Esophagus squamous epithelium (tissue), 5 donors: ENCODE measurements at places on chromosomes 11 and 22.

DNA sequence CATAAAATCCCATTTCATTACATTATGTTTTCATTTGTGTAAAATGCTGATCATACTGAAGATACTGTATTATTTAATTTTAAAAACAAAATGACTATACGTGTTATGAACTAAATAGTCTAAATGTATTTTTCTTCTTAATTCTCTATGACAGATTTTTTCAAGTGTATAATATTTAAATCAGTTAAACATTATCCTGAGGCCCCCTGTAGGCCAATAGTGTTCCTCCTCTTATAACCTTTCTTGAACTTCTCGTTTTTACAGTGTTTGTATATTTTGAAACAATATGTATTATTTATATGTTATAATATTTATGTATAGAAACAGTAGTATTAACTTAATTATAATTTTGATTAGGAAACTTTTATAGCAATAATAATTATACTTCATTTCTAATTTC is 151.1 kb upstream of the CHORDC1 start:
- H3K36me3 ChIP-seq, result no peaks in the 10 kb centered on the region
- H3K4me1 ChIP-seq, result no peaks in the 10 kb centered on the region

DNA sequence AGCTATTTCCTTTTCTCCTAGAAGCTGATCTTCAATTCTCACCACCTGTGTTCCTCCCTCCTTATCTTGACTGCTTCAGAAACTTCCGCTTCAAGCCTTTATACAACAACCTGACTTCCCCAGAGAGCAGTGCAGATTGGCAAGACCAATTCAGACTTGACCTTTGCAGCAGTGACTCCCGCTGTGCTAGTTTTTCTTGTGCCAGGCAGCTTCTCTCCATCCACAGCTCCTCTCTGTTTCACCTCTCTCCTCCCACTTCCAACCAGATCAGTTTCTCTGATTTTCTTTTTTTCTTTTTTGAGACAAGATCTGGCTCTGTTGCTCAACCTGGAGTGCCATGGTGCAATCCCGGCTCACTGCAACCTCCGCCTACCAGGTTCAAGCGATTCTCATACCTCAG is 74.3 kb downstream of the GRAMD1B start:
- no peaks in the 10 kb centered on the region for H3K27me3 ChIP-seq
- H3K4me1 ChIP-seq, result no peaks in the 10 kb centered on the region
- no peak for DNase-seq
- no peak overlapping the region for H3K4me3 ChIP-seq
- H3K27ac ChIP-seq, result no peak overlapping the region

DNA sequence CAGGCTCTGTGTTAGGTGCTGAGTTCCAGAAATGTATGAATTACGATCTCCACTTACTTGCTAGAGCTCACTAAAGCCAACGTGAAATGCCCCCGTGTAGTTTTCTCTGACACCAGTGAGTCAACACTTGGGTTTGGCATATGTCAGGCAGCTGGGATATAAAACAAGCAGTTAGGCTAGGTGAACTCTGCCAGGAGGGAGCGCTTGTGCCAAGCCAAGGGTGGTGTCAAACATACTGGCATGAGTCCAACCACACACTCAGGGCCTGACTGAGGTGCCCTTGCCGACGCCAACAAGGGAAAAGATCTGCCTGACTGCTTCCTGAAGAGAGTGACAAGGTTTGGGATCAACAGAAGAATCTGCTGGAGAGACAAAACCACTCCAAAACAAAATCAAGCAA is 167.8 kb upstream of the NARS2 start:
- H3K27ac ChIP-seq, result peak overlapping the region; percentile 21
- H3K4me1 ChIP-seq, result peaks cover 55% of the 10 kb centered on the region
- no peak overlapping the region for H3K4me3 ChIP-seq
- H3K27me3 ChIP-seq, result no peaks in the 10 kb centered on the region
- DNase-seq, result no peak
- H3K36me3 ChIP-seq, result peaks cover 7% of the 10 kb centered on the region

GRCh38 chr11:128519338-128519737 is 68.0 kb downstream of the ETS1 start:
- no peaks in the 10 kb centered on the region for H3K27me3 ChIP-seq
- H3K4me1 ChIP-seq, result no peaks in the 10 kb centered on the region
- H3K36me3 ChIP-seq, result no peaks in the 10 kb centered on the region
- peak overlapping the region; percentile 91 for H3K27ac ChIP-seq

GRCh38 chr11:128894685-128895084 is 3.5 kb downstream of the KCNJ5 start:
- no peak overlapping the region for H3K4me3 ChIP-seq
- DNase-seq, result no peak
- H3K27ac ChIP-seq, result no peak overlapping the region

GRCh38 chr11:17260020-17260419 is 16.5 kb upstream of the NUCB2 start:
- peaks cover 25% of the 10 kb centered on the region for H3K4me1 ChIP-seq
- H3K4me3 ChIP-seq, result no peak overlapping the region
- H3K27ac ChIP-seq, result no peak overlapping the region
- no peaks in the 10 kb centered on the region for H3K36me3 ChIP-seq

GRCh38 chr11:6737872-6738466 is 33.8 kb downstream of the OR2AG2 start:
- no peaks in the 10 kb centered on the region for H3K27me3 ChIP-seq
- no peaks in the 10 kb centered on the region for H3K36me3 ChIP-seq
- no peak overlapping the region for H3K27ac ChIP-seq
- DNase-seq, result no peak

DNA sequence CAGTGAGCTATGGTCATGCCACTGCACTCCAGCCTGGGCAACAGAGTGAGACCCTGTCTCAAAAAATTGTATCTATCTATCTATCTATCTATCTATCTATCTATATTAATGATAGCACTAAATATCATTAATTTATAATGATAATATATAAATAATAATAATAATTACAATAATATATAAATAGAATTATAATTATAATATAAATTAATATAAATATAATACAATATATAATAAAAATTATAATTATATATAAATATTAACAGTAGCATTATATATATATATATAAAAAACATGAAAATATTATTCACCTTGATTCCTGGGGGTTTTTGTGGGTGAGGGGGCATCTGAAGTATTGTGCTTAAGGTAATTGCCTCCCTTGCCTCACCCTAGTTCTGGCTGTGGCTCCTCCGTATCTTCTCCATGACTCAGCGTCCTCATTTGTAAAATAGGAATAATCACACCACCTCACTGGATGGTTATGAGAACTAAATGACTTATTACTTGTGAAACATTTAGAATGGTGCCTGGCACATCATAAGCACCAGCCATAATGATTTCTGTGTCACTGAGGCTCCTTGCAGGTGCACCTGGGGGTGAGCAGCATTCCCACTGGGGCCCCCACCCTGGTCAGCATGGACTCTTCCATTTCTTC is 18.8 kb downstream of the RASD2 start:
- H3K27ac ChIP-seq, result no peak overlapping the region
- no peak for DNase-seq
- no peaks in the 10 kb centered on the region for H3K27me3 ChIP-seq
- H3K4me1 ChIP-seq, result no peaks in the 10 kb centered on the region
- no peak overlapping the region for H3K4me3 ChIP-seq

GRCh38 chr11:88375927-88376470 is 38.5 kb upstream of the CTSC start:
- no peak overlapping the region for H3K27ac ChIP-seq
- no peak overlapping the region for H3K4me3 ChIP-seq
- no peak for DNase-seq
- H3K27me3 ChIP-seq, result no peaks in the 10 kb centered on the region
- no peaks in the 10 kb centered on the region for H3K4me1 ChIP-seq
- no peaks in the 10 kb centered on the region for H3K36me3 ChIP-seq

DNA sequence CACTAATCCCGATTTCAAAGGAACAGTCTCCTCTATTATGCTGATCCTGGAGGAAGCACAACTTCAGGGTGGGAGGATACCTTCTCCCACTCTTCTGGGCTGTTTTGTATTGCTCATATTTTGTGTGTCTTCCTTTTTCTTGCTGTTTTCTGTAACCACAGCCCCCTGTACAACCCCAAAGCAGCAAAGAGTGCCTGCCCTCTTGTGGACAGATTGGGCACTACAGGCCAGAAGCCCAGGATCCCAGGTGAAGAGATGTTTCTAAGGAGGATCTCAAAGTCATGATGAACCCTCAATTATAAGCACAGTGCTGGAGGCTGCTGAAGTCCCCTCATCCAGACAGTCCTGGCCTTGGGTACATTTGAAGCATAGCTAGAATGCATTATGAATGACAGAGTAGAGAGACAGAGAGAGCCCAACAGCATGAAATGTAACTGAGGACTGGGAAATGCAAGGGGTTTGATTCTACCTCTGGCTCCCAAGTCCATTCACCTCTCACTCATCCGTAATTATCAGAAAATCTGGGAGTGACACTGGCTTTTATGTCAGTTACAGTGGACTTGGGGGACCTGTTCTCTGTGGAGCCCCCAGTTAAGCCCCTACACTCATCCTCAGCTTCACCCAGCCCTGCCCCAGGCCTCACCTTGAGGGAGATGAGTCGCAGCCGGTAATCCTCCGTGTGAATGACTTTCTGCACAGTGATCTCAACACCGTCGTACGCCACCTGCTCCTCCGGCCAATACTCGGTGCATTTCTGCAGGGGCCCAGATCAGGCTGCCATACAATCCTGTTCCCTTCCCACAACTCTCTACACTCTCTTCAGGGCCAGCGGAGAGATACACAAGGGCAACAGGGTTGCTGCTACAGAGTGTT is 6.2 kb upstream of the IGSF22 start:
- no peak overlapping the region for H3K27ac ChIP-seq
- H3K4me3 ChIP-seq, result no peak overlapping the region
- H3K4me1 ChIP-seq, result no peaks in the 10 kb centered on the region

GRCh38 chr11:1810761-1811160 is 24.0 kb upstream of the SYT8 start:
- H3K36me3 ChIP-seq, result no peaks in the 10 kb centered on the region
- H3K4me3 ChIP-seq, result no peak overlapping the region
- DNase-seq, result no peak
- H3K4me1 ChIP-seq, result no peaks in the 10 kb centered on the region
- H3K27me3 ChIP-seq, result no peaks in the 10 kb centered on the region
- peak overlapping the region; percentile 52 for H3K27ac ChIP-seq

DNA sequence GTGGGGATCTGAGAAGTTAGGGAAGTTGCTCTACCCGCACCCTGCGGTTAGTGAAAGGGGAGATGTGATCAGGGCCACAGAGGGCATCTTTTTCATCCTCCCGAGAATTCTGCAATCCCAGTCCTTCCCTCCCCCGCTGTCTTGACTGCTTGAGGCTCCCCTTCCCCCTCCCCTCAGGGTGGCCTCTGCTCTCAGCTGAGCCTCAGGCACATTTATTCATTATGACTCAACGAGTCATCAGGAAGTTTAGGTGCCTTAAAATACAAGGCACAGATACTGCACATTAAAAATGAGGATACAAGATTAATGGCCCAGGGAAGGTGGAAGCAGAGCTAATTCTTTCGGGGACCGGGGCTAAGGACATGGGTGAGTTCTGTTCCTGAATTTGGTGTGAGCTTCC is 104.0 kb downstream of the CACNA1I start:
- no peaks in the 10 kb centered on the region for H3K36me3 ChIP-seq
- no peak for DNase-seq
- no peak overlapping the region for H3K4me3 ChIP-seq
- H3K27ac ChIP-seq, result no peak overlapping the region

GRCh38 chr11:93169950-93170561 is 27.7 kb downstream of the SLC36A4 start:
- no peak for DNase-seq
- no peak overlapping the region for H3K27ac ChIP-seq
- no peak overlapping the region for H3K4me3 ChIP-seq
- H3K27me3 ChIP-seq, result no peaks in the 10 kb centered on the region

DNA sequence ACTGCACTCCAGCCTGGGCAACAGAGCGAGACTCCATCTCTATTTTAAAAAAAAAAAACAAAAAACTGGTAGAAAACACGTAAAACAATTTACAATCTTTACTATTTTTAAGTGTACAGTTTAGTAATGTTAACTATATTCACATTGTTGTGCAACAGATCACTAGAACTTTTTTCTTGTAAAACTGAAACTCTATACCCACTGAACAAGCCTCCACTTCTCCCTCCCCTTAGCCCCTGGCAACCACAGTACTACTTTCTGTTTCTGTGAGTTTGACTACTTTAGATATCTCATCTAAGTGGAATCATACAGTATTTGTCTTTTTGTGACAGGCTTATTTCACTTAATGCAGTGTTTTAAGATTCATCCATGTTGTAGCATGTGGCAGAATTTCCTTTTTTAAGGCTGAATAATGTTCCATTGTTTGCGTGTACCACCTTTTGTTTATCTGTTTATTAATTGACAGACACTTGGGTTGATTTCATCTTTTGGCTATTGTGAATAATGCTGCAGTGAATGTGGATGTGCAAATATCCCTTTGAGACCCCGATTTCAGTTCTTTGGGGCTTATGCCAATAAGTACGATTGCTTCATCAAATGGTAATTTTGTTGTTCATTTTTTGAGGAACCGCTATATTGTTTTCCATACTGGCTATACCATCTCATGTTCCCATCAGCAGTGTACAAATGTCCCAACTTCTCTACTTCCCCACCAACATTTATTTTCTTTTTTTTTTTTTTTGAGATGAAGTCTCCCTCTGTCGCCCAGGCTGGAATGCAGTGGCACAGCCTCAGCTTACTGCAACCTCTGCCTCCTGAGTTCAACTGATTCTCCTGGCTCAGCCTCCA is 11.0 kb downstream of the DDB2 start:
- peaks cover 7% of the 10 kb centered on the region for H3K36me3 ChIP-seq
- peaks cover under 1% of the 10 kb centered on the region for H3K4me1 ChIP-seq
- no peak for DNase-seq
- H3K4me3 ChIP-seq, result no peak overlapping the region
- H3K27ac ChIP-seq, result no peak overlapping the region

DNA sequence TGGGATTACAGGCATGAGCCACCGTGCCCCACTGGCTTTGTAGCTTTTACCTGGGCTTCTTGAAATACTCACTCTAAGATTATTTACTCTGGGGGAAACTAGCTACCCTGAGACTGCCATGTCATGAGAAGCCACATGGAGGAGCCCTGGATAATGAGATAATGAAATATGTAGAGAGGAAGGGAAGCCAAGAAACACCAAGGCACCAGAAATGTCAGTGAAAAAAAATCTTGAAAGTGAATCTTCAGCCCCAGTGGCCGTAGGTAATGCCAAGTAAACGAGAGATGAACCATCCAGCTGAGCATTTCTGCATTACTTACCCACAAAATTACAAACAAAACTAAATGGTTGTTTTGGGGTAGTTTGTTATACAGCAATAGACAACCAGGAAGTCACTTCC is 125.6 kb downstream of the APIP start:
- H3K4me3 ChIP-seq, result no peak overlapping the region
- peaks cover 3% of the 10 kb centered on the region for H3K4me1 ChIP-seq
- no peak overlapping the region for H3K27ac ChIP-seq
- no peak for DNase-seq

- peaks cover 66% of the 10 kb centered on the region for H3K36me3 ChIP-seq
- peaks cover 7% of the 10 kb centered on the region for H3K4me1 ChIP-seq
- H3K27me3 ChIP-seq, result no peaks in the 10 kb centered on the region
- no peak overlapping the region for H3K4me3 ChIP-seq
- H3K27ac ChIP-seq, result no peak overlapping the region
Measured at GRCh38 chr11:64364911-64365310, 5.9 kb downstream of the RPS6KA4 start.
